Activated B cell treated with CpG ODN at 0.5 μM for 24 hours (primary cell): ENCODE measurements at places on chromosomes 1 and 21.

GRCh38 chr1:88961081-88961480 is 31.3 kb downstream of the KYAT3 start:
- H3K36me3 ChIP-seq: peaks cover 79% of the 10 kb centered on the region
- H3K4me3 ChIP-seq: no peak overlapping the region
- no peak for DNase-seq
- H3K27me3 ChIP-seq: no peaks in the 10 kb centered on the region
- no peaks in the 10 kb centered on the region for H3K4me1 ChIP-seq
- no peak overlapping the region for H3K27ac ChIP-seq

GRCh38 chr1:151828921-151829320 is 2.7 kb downstream of the RORC start:
- no peaks in the 10 kb centered on the region for H3K36me3 ChIP-seq
- H3K4me1 ChIP-seq: peaks cover 8% of the 10 kb centered on the region
- no peak overlapping the region for H3K4me3 ChIP-seq
- H3K27me3 ChIP-seq: peaks cover 20% of the 10 kb centered on the region
- H3K27ac ChIP-seq: no peak overlapping the region
- no peak for DNase-seq

GRCh38 chr1:85048296-85049064 is at the start of gene MCOLN3:
Gene MCOLN3, minus strand, starts transcription at chr1:85048500. Its CDS starts 3,140 bp downstream, at chr1:85045360.
- H3K27me3 ChIP-seq: peaks cover 41% of the 10 kb centered on the region
- peak within 1 kb of the TSS; percentile 76 for H3K4me3 ChIP-seq

DNA sequence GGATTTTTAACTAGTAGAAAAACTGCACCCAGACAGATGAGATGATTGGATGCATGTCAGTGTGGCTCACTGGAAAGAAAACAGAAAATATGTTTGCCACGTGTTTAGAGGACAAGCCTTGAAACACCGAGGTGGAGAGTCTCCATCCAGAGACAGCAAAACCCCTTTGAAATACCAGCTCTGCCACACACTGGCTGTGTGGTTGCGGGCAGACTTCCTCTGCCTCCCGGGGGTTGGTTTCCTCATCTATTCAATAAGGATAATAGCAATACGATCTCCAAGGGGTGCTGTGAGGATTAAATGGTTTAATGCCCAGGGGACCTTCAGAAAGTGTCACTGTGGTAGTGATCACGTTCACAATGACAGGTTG is 67.2 kb upstream of the PARP1 start:
- H3K4me3 ChIP-seq: no peak overlapping the region
- no peaks in the 10 kb centered on the region for H3K36me3 ChIP-seq
- DNase-seq: no peak
- H3K27ac ChIP-seq: no peak overlapping the region
- peaks cover 2% of the 10 kb centered on the region for H3K27me3 ChIP-seq
- H3K4me1 ChIP-seq: no peaks in the 10 kb centered on the region

- peak overlapping the region; percentile 71 for H3K4me3 ChIP-seq
- peaks cover 6% of the 10 kb centered on the region for H3K36me3 ChIP-seq
- peaks cover 23% of the 10 kb centered on the region for H3K4me1 ChIP-seq
- no peak for DNase-seq
- H3K27ac ChIP-seq: peak overlapping the region; percentile 42
- peaks cover 12% of the 10 kb centered on the region for H3K27me3 ChIP-seq
These were observed 4.6 kb upstream of the ZNF678 start for GRCh38 chr1:227558732-227559262.

DNA sequence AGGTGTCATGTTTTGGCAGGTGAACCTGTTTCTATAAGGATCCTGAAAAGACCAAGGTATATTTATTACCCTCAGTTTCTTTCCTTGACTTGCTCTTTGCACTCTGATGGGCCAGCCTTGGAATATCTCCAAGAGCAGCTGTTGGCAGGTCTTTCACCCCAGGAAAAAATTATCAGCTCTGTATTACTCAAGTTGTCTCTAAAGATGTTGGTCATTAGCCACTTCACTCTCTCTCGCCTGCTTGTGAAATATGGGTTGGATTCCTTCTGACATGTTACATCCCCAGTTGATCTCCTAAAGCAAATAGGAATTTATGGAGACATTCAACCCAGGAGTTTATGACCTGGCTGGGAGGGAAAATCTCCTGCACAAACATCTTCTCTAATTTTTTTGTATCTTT is 85.9 kb downstream of the KCNJ15 start:
- H3K4me3 ChIP-seq: no peak overlapping the region
- no peak overlapping the region for H3K27ac ChIP-seq
- H3K4me1 ChIP-seq: no peaks in the 10 kb centered on the region
- DNase-seq: no peak
- H3K36me3 ChIP-seq: no peaks in the 10 kb centered on the region
- H3K27me3 ChIP-seq: no peaks in the 10 kb centered on the region

DNA sequence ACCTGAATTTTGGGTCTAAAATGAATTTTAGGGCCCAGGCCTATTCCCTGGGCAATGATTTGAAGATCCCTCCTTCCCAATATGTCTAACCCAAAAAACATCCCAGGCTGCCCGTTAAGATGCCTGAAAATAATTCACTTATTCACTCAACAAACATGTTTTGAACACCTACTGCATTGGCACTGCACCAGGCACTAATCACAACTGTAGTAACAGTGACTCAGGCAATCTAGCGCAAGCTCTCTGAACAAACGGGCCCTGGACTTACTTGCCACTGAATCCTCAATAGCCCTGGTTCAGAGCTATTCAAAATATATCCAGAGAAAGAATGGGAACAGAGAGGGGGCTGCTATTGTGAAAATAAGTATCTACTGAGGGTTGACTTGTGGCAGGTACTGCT is 4.2 kb downstream of the CD244 start:
- no peak overlapping the region for H3K27ac ChIP-seq
- H3K36me3 ChIP-seq: no peaks in the 10 kb centered on the region
- H3K27me3 ChIP-seq: no peaks in the 10 kb centered on the region
- peaks cover 19% of the 10 kb centered on the region for H3K4me1 ChIP-seq
- no peak for DNase-seq
- H3K4me3 ChIP-seq: no peak overlapping the region

DNA sequence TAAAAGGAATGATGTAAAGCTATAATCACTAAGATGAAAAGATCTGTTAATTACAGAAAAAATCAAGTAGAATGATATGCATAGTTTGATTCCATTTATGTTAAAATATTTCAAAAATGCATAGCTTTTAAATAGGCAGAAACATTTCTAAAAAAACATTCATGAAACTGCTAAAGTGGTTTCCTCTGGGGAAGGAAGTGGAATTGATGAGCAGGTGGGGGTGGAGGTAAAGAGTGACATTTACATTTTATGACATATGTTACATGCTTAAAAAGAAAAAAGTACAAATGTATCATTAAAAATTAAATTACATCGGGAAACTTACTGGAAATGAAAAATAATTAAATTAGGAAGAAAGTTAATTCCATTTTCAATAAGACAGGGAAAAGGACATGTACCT is 42.8 kb upstream of the JAK1 start:
- no peak for DNase-seq
- H3K36me3 ChIP-seq: no peaks in the 10 kb centered on the region
- H3K4me3 ChIP-seq: no peak overlapping the region
- H3K27me3 ChIP-seq: no peaks in the 10 kb centered on the region

DNA sequence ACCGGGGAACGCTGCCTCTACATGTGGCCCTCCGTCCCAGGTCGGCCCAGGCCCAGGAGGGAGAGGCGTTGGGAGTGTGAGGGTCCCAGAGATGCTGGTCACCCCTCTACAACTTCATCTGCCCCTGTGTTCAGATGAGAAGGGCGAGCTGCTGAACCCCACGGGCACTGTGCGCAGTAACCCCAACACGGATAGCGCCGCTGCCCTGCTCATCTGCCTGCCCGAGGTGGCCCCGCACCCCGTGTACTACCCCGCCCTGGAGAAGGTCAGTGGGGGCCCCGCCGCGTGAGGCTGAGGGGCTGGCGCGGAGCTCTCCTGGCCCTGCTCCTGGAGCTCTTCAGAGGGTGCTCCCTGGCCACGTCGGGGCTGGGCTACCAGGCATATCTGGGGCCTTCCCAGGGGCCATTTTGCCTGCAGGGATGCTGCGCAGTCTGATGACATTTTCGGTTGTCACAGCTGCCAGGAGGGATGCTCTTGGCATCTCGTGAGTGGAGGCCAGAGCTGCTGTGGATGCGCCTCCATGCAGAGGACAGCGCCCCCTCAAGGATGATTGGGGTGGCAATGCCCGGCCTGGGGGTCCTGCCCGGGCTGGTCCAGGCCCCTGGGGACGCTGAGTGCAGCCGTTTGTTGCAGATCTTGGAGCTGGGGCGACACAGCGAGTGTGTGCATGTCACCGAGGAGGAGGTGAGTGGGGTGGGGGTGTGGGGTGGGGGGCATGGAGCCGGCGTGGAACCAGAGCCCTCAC is 68.6 kb downstream of the PIK3CD start:
- no peak for DNase-seq
- no peaks in the 10 kb centered on the region for H3K27me3 ChIP-seq
- H3K4me3 ChIP-seq: no peak overlapping the region
- H3K4me1 ChIP-seq: peaks cover 48% of the 10 kb centered on the region

GRCh38 chr1:176919386-176920378 is 244.8 kb downstream of the ASTN1 start:
- H3K27me3 ChIP-seq: peaks cover 8% of the 10 kb centered on the region
- H3K36me3 ChIP-seq: no peaks in the 10 kb centered on the region
- no peak for DNase-seq
- no peak overlapping the region for H3K27ac ChIP-seq
- H3K4me1 ChIP-seq: no peaks in the 10 kb centered on the region
- H3K4me3 ChIP-seq: no peak overlapping the region

- no peak for DNase-seq
- no peak overlapping the region for H3K27ac ChIP-seq
- no peak overlapping the region for H3K4me3 ChIP-seq
- no peaks in the 10 kb centered on the region for H3K27me3 ChIP-seq
These were observed 19.2 kb downstream of the ITGB2 start for GRCh38 chr21:44901391-44902074.

- H3K4me1 ChIP-seq: peaks cover 11% of the 10 kb centered on the region
- DNase-seq: peak; percentile 47
- H3K27me3 ChIP-seq: no peaks in the 10 kb centered on the region
- no peak overlapping the region for H3K27ac ChIP-seq
- no peaks in the 10 kb centered on the region for H3K36me3 ChIP-seq
These were observed 808 bp downstream of the MAP3K21 start for GRCh38 chr1:233328142-233328921.

- peaks cover 62% of the 10 kb centered on the region for H3K36me3 ChIP-seq
- no peaks in the 10 kb centered on the region for H3K4me1 ChIP-seq
- no peak overlapping the region for H3K4me3 ChIP-seq
- no peaks in the 10 kb centered on the region for H3K27me3 ChIP-seq
- no peak for DNase-seq
These were observed 39.6 kb downstream of the ALG6 start for GRCh38 chr1:63407002-63407401.

GRCh38 chr1:109642626-109643025 is 13.3 kb upstream of the GSTM4 start:
- H3K27ac ChIP-seq: no peak overlapping the region
- no peaks in the 10 kb centered on the region for H3K27me3 ChIP-seq
- H3K36me3 ChIP-seq: no peaks in the 10 kb centered on the region

- peaks cover 9% of the 10 kb centered on the region for H3K4me1 ChIP-seq
- DNase-seq: no peak
- H3K4me3 ChIP-seq: no peak overlapping the region
- peaks cover 4% of the 10 kb centered on the region for H3K27me3 ChIP-seq
- no peaks in the 10 kb centered on the region for H3K36me3 ChIP-seq
These were observed 495.7 kb downstream of the KIF26B start for GRCh38 chr1:245650441-245650960.

DNA sequence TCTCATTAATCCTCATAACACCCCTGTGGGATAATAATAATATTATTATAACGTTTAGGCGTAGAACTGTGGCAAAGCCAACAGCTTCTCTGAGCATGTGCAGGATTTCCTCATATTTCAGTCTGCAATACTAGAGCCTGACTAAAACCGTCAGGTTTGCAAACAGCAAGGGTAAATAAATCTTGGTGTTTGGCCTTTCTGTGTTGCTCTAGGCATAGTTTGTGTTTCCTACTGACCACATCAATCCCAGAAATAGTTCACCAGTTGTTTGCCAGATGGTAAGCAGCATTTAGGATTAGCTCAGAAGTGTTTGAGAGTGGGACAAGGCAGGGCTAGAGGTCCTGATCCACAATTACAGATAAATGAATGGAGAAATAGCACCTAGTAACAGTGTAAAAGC is 2.8 kb upstream of the KCNA3 start:
- DNase-seq: no peak
- H3K27ac ChIP-seq: no peak overlapping the region
- H3K36me3 ChIP-seq: peaks cover 3% of the 10 kb centered on the region
- H3K27me3 ChIP-seq: no peaks in the 10 kb centered on the region

DNA sequence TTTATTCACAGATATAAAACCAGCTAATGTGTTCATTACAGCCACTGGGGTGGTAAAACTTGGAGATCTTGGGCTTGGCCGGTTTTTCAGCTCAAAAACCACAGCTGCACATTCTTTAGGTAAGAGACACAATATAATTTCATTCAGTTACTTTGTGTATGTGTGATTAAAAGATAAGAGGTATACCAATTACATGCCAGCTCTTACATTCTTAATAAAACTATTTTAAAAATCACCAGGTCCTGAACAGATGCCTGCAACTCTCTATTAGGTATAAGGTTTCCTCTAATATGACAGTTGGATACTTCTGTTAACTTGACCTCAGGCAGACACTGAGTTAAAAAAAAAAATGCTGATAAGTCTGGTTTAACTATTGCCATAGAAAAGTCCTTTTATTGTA is 122.1 kb downstream of the NEK7 start:
- H3K27ac ChIP-seq: no peak overlapping the region
- H3K36me3 ChIP-seq: peaks cover 22% of the 10 kb centered on the region
- no peak overlapping the region for H3K4me3 ChIP-seq
- no peak for DNase-seq

DNA sequence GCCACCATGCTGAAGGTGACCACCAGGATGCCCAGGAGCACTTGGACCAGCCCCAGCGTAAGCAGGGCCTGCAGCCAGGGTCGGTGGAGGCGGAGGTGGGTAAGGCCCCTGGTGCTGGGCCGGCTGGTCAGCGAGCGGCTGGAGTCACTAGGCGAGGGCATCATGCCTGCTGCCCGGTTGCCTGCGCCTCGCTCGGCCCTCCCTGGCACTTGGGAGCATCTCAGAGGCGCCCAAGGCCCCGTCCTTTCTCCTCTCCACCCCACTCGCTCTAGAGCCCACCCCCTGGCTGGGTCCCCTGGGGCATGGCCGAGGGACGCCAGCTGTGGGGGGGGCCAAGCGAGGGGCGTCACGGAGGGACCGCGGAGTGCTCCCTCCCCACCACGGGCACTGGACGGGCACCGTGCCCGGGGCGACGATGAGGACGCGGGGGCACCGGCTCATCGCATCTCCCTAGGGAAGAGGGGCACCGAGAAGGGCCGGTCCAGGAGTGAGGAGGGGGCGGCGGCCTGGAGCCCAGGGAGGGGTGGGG is 505 bp downstream of the ENTREP3 start:
- no peak for DNase-seq
- H3K27ac ChIP-seq: no peak overlapping the region
- no peaks in the 10 kb centered on the region for H3K27me3 ChIP-seq
- H3K4me1 ChIP-seq: peaks cover 34% of the 10 kb centered on the region
- H3K36me3 ChIP-seq: peaks cover 34% of the 10 kb centered on the region
- peak overlapping the region; percentile 84 for H3K4me3 ChIP-seq
